ENCODE measurements at places on chromosomes 13 and 19.
A peak's percentile ranks its signal among the peaks of the same experiment; 100 is the strongest.

GRCh38 chr19:5048091-5048726 lies 79.3 kb downstream of the KDM4B start:
- peak; percentile 74 for DNase-seq

- no peak for DNase-seq
Observed at GRCh38 chr13:36126491-36126890, 4.7 kb downstream of the DCLK1 start.

GRCh38 chr13:72637561-72637960 lies 89.9 kb downstream of the MZT1 start:
- DNase-seq: no peak

- no peak for DNase-seq
Observed at GRCh38 chr13:51839711-51840540, 5.1 kb downstream of the TMEM272 start.

DNA sequence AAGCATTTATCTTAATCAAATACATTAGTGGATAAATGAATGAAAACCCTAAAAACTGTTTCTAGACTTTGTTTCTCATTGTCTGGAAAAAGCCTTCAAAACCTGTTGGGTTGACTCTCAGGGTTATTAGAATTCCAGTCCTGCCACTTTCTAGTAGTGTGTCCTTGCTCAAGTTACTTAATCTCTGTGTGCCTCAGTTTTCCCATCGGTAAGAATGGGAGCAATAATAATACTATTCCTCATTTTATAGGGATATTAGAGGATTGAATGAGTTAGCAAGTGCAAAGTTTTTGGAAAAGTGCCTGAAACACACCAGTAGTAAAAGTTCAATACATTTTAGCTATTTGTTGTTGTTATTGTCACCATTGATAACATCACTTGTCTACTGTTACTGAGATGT lies 2.9 kb downstream of the URAD start:
- DNase-seq: no peak

DNA sequence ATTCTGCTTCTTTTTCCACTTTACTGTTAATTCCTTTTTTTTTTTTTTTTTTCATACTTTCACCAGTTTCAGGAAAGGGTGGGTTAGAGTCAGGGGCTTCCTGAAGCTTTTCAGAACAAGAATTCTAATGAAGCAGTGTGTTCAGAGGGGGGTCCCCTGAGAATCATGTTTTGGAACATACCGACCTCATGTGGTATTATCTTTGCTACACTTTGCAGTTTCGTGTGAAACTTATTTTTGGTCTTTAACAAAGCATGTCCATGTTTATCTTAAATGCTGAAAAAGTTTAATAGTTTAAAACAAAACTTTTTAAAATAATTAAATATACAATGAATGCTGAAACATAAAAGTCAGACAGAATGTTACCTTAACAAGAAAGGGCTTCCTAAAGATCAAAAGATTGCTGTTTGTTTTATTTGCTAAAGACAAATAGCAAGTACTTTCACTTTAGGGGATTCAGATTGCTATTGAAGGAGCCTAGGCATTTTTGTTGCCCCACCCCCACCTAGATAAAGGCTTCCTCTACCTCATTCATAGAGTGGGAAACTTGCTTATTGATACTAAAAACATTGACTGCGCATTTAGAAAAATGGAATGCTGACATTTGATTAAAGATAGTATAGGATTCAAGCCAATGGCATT lies 21.1 kb upstream of the POMP start:
- DNase-seq: no peak

DNA sequence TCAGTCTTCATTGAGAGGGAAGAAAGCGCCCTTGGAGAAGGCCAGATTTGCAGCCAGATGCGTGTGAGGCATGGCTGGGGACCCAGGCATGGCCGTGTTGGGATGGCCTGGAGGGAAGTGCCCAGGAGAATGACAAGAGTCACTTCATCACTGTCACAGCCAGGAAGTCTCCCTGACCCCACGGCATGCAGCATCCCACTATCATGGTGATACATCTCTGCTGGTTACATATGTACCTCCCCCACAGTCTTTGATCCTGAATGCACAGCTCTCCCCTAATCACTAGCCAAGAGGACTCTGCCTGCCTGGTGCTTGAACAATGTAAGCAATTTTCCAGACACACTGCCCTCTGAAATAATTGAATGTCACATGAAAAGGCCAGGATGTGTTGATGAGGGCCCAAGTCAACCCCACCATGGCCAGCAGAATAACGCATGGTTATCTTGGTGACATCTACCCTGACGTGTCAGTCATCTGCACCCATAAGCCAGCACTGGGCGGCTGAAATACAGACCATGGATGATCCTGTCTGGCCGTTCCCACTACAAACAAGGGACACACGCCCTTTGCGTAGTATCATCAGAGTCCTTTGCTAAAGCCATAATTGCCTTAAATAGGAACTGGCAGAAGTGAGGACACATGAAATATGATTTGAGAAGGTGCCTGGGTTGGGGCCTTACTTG lies 149.7 kb upstream of the SPACA7 start:
- no peak for DNase-seq

- DNase-seq: no peak
Observed at GRCh38 chr13:44902738-44903137, 86.5 kb downstream of the NUFIP1 start.

GRCh38 chr13:24212674-24213073 lies 52.2 kb downstream of the SPATA13 start:
- DNase-seq: no peak

GRCh38 chr19:49391581-49392399 lies 3.7 kb downstream of the KASH5 start:
- DNase-seq: peak; percentile 83

- DNase-seq: no peak
Observed at GRCh38 chr13:26221399-26221720, 754 bp downstream of the RNF6 start.

- peak; percentile 61 for DNase-seq
Observed at GRCh38 chr19:54390942-54391577, 24.2 kb upstream of the TTYH1 start.

DNA sequence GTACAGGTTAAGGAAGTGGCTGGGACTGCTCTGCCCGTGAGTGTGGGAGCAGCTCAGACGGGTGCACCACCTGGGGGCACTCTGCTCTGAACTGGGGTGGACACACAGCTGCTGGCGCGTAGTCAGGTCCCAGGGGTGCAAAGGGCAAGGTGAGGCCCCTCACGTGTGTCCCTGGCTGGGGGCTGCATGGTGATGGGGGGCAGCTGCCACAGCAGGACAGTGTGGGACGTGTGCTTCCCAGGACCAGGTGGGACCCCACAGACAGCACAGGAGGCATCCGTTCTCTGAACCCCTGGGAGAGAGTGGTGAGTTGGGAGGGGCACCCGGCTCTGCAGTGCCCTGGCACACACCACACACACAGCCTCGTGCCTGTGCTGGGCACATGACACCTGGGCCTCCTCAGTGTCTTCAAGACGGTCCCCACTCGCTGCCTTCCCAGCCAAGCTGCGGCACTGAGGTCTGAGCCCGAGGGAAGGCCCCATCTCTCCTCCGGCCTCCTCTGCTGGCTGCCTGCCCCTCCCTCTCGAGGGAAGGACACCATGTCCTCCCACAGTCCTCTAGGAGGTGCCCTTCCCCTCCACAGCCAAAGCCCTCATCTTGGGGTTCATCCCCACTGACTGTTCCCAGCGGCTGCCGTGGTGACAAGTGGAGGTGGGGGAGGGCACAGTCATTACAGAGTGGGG lies 24.7 kb downstream of the CILP2 start:
- DNase-seq: no peak

DNA sequence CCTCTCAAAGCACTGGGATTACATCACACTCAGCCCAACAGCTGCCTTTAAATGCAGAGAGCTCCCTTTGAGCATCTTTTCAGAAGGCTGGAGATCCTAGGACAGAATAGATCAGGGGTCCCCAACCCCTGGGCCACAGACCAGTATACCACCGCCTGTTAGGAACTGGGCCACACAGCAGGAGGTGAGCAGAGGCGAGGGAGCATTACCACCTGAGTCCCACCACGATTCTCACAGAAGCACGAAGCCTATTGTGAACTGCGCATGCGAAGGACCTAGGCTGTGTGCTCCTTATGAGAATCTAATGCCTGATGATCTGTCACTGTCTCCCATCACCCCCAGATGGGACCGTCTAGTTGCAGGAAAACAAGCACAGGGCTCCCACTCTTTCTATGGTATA lies 2.2 kb upstream of the WTIP start:
- no peak for DNase-seq

DNA sequence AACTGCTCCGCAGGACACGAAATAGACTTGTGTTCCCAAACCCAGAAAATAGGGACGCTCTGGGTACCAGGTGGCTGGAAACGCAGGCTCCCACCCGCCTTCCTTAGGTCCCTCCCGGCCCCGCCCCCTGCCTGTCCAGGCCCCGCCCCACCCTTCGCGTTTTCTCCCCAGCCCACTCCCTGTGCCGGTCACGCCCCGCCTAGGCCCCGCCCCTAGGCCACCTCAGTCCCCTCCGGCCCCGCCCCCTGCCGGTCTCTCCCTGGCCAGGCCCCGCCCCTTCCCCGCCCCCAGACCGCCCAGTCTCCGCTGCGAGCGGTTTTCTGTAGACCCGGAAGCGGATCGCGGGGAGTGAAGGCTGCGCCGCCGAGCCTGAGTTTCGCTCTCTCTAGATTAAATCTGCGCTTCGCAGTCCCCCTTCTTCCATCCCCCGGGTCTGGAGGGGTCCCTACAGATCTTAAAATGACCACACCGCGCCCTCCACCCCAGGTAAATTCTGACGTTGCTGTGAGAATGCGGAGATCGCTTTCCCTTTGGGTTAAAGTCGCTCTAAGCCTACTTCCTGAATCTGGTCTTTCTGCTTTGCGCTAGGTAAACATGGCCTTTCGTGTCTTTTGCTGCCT lies 3.7 kb upstream of the ZNF665 start:
- DNase-seq: peak; percentile 96

GRCh38 chr13:42623916-42624315 lies 50.0 kb downstream of the TNFSF11 start:
- no peak for DNase-seq

DNA sequence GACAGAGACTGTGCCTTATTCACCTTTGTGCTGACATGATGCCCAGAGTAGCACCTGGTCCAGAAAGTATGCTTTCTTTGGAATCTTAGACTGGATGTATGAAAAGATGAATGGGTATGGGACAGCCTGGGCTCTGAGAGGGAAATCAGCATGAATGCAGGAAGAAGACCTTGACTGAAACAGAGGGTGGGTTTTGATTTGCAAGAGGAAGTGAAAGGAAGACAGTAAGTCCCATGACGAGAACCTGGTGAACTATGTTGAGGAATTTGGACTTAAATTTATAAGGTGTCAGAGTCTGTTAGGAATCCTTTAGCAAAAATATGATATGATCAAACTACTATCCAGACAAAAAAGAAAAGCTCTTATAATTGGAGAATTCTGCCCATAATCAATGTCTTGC lies 301.9 kb downstream of the SPRY2 start:
- DNase-seq: no peak

DNA sequence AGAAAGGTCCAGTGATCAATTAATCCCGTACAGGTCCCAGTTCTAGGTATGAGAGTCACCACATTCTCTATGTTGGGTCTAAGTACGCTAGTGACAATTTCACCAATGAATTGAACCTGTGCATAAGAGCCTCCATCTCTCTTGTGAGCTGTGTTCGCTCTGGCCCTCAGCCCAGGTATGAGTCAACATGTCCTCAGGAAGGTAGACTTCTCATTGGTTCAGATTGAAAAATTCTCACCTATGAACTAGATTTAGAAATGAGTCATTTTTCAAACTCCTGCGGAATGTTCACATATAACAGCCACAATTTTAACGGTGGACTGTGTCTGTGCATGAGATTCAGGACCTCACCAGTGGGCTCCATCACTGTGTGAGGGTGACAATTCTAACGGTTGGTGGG lies 12.7 kb upstream of the ZNF43 start:
- DNase-seq: no peak

Data from stimulated activated CD4-positive, alpha-beta T cell treated with anti-CD3 and anti-CD28 coated beads, Interleukin-2, amount 100 ng/mL, for 24 hours (primary cell).